ENCODE measurements at places on chromosomes 2 and 18.

- no peak for DNase-seq
Observed at GRCh38 chr2:17658251-17658843, 95.3 kb downstream of the SMC6 start.

DNA sequence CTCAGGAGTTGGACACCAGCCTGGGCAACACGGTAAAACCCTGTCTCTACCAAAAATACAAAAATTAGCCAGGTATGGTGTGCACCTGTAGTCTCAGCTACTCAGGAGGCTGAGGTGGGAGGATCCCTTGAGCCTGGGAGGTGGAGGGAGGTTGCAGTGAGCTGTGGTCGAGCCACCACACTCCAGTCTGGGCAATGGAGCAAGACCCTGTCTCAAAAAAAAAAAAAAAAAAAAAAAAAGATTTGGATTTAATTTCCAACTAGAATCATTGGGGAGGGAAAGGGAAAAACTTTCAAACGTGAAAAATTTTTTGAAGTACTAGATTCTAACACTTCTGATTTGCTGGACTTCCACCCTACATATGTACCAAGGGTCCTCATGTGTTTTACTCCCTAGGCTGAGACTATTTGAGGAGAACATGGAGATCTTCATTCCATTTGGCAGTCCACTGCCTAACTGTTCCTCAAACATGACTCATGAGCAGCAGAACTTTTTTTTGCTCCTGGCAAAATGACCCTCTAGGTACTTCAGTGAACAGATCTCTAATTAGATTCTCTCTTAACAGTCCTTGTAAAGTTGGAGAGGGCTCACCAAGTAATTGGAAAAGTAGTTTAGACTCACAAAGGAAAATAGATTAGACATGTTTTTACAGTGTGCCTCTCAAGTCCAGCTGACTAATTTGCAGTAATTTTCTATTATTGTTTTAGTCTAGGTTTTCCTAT is 267.6 kb downstream of the METTL4 start:
- DNase-seq, result no peak

DNA sequence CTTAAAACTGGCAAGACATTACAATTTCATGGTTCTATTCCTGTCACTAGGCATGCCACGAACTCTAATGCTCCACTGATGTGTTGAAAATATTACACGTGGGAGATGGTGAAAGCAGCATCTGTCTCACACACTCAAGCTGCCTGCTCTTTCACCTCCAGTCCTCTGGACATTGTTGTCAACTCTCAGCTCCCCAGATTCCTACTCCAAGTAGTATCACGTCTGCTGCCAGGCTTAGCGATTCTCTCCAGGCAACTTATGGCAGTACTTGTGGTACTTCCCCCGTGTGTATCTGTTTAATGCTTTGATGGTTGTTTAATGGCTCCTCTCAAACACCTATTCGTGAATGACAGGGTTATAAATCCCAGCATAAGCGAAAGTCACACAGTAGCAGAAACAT is 103.8 kb downstream of the TMEFF2 start:
- no peak for DNase-seq

GRCh38 chr2:223528036-223528435 is 74.1 kb downstream of the SCG2 start:
- DNase-seq, result no peak

- DNase-seq, result no peak
Observed at GRCh38 chr2:102397209-102397608, 25.8 kb upstream of the IL18RAP start.

- DNase-seq, result no peak
Observed at GRCh38 chr2:133360882-133361281, 207.4 kb downstream of the NCKAP5 start.

- no peak for DNase-seq
Observed at GRCh38 chr2:98759827-98760625, 29.1 kb upstream of the MGAT4A start.

DNA sequence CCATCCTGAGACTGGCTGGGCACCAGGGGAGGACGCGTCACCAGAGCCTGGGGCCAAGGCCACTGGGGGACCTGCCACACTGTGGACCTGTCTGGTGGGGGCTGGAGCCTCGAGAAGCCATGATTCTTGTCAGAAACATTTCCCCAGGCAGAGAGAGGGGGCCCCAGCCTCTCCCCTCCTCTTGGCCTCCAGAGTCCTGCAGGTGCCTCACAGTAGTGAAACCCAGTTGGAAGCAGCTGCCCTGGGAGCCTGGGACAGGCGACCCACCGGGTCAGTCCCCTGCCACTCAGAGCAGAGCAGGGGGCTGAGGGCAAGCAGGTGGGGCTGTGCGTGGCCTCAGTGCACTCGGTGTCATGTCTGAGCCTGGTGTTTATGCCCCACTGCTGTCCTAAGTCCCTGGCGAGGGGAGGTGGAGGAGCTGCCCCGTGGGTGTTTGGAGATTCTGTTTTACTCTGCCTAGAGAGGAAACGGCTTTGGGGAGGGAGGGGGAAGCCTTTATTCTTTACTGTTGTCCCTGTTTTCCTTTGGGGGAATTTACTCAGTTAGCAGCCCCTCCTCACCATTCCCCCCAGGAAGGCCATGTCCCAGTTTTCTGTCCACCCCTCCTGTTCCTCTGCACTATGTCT is 7.7 kb downstream of the OXER1 start:
- no peak for DNase-seq

DNA sequence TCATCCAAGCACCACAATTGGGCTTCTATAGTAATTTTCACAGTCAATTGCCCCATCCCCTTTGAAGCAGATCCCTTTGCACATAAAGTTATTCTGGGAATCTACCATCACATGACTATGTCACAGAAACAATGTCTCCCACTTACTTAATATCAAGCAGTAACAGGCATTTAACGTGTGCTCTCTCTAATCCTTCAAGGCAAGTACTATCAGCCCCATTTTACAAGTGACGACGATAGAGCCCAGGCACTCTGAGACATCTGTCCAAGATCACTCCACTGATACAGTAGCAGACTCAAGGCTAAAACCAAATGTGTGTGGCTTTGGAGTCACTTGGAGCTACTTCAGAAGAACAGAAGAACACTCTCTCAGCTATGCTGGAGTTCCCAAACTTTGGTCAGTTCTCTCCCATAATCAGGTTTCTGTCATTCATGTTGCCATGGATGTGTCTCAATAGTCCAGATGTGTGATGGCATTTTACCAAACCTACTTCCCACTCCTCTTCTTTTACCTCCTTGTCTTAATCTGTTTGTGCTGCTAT is 39.7 kb downstream of the PID1 start:
- no peak for DNase-seq
